Vagina (tissue), 2 donors: ENCODE measurements at places on chromosomes 5 and 9. TPM values are rescaled to one million over a fixed set of nuclear protein-coding genes. Genes with fewer than 3 reads are reported as not detected.

The IFNA7 gene
- total RNA-seq = not detected

GRCh38 chr5:619444-619843, 7.3 kb downstream of the CEP72 start:
- no peak for DNase-seq

DNA sequence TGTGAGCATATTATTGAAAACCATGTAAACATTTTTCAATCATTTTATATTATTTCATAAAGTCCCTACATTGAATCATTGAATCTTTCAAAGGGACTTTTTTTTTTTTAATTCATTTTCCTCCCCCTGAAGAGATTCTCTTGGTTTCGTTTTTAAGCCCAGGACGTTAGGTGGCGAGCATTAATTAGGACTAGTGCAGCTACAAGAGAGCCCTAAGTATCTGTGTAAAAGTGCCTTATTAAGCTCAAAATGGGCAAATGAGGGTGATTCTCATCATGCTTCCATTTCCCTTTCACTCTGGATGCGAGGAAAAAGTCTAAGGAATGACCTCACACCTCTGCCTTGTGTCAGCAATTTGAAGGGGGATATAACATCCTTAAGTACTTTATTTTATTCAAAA, 517.9 kb upstream of the ITGA1 start:
- DNase-seq = no peak

- DNase-seq = no peak
Measured at GRCh38 chr5:178637356-178638074, 10.7 kb upstream of the CLK4 start.

GRCh38 chr5:59034498-59035186, 451.8 kb downstream of the RAB3C start:
- DNase-seq = no peak

- DNase-seq = no peak
Measured at GRCh38 chr9:77833561-77834429, 185.7 kb upstream of the GNA14 start.

The SLC25A2 gene
- total RNA-seq = not detected
